ENCODE measurements at places on chromosomes 16 and 17.

- peak; percentile 59 for DNase-seq
These were observed 4.8 kb downstream of the MT1A start for GRCh38 chr16:56643080-56643778.

GRCh38 chr16:50645563-50646220 lies 35.4 kb downstream of the SNX20 start:
- DNase-seq = no peak

DNA sequence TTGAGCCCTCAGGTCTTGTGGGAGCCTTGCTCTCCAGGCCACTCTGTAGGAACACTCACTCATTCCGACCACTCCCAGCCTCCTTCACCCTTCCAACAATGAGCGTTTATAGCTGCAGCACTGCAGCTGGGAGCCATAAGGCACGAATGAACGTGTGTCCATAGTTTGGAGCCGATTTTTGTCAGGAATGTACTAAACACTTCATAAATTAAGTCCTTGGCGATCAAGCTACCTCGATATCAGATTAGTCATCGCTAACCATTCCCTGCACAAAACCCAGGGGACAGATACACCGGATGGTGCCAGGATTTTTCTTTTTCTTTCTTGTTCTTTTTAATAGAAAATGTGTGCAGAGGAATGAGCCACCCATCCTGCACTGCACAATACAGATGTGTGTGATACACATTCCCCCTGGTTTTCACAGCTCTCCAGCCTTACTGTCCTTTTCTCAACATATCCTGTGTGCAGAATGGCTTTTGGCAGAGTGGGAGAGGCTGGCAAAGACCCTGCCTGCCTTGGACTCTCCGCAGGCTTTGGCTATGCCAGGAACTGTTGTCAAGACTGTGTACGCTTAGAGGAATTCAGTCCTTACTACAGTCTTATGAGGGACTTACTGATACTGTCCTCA lies 68.4 kb upstream of the ELAC2 start:
- DNase-seq = no peak

GRCh38 chr17:65749479-65749878 lies 188.0 kb upstream of the AXIN2 start:
- no peak for DNase-seq

DNA sequence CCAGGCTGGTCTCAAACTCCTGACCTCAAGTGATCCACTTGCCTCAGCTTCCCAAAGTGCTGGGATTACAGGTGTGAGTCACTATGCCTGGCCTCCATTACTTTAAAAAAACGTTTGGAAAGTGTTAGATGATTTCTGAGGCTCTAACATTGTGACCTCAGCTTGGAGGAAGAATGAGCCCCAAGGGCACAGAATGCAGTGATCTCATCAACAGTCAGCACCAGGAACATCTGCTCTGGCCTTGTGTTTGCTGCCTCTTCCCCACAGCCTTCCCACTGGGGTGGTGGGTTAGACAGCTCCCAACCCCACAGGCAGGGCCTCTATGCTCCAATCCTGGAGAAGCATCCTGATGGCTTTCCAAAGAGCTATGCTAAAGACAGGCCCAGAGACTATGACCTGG lies 37.7 kb upstream of the SREBF1 start:
- DNase-seq = no peak

DNA sequence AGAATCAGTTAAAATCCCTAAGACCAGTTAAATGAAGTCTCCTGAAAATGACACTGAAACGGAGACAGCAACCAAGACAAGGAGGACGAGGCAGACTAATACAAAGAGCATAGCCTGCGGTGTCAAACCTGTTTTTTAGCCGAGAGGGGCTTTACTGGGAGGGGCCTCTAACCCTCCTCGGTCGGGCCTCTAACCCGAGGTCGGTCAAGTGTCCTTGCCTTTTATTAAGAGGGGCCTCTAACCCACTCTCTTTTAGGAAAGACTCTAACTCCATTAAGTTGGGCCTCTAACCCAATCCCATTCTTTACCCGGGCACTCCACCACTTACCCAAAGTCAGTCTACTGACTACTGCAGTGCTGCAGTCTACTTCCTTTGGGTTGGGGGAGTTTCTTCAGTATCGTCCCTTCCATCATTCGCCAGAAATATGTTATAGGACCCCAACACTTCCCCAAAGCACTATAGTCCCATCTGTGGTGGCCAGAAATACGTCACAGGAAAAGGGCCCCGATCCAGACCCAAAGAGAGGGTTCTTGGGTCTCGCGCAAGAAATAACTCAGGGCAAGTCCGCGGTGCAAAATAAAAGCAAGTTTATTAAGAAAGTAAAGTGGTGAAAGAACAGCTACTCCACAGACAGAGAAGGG lies 39.2 kb upstream of the ARL4D start:
- DNase-seq = no peak

- peak; percentile 99 for DNase-seq
These were observed at the start of gene SMARCD2 for GRCh38 chr17:63842540-63843386. TSS of gene SMARCD2 (minus strand) at chr17:63842685. CDS start at chr17:63842674, 11 bp downstream.

GRCh38 chr16:47371271-47372014 lies 89.4 kb downstream of the ITFG1 start:
- peak; percentile 14 for DNase-seq

- DNase-seq = no peak
These were observed 18.1 kb upstream of the DHX40 start for GRCh38 chr17:59547131-59547915.
